ENCODE measurements at places on chromosomes 5 and 9.

DNA sequence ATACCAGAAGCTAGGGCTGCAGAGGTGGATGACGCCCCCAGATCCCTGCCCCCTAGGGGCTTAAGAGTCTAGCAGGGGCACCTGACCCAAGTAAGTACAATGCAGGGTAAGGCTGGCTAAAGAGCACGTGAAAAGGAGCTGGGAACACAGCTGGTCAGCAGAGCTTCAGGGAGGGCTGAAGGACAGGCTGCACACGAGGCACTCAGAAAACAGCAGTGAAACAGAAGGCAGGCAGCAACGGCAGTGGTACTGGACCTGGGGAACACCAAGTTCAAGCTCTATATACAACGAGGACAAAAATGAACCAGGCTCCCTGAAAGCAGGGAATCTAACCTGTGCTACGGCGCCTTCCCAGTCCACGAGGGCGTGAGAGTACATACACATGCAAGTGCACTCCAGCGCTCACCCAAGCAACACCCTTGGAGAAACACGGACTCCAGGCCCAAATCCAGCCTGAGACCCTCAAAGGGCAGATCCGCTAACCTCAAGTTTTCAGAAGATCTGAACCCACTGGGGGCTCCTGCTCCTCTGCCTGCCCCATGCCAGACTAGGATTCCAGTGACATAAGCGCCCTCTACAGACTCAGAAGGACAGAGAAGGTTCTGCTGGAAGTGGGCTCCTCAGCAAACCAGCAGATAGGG, 57.4 kb downstream of the PSMB7 start:
- no peak for DNase-seq

GRCh38 chr5:53785924-53786323, 225.5 kb downstream of the NDUFS4 start:
- DNase-seq: no peak

DNA sequence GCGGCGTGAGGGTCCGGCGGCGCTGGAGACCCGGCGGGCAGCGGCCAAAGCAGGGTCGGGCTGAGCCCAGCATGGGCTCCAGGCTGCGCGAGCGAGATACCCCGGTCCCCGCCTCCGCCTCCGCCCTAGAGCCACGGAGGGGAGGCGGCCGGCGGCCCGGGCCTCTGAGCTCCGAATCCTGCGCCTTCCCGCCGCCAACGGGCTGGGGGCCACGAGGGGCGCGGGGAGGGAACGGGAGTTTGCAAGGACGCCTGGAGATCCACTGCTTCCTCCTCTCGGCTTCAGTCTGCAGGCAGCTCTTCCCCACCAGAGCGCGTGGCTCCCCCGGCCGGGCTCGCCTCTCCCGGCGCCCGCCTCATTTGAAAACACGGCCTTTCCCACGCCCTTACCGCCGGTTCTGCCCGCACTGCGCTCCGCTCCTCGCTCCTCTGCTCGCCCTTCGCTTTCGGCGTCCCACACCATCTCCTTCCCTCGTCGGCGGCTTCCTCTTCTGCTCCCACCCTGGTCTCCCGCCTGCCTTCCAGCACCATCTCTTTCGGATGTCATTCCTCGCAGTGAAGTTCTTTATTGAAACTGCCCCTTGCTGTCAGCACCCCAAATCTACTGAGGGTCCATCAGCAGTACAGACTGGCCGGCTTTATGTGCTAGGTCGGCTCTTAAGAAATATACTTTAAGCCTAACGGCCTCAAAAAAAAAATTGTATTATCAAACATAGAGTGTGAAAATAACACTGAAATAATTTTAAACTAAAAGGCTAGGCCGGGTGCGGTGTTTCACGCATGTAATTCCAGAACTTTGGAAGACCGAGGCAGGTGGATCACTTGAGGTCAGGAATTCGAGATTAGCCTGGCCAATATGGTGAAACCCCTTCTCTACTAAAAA, 105.0 kb upstream of the FAM120A start:
- peak; percentile 66 for DNase-seq

DNA sequence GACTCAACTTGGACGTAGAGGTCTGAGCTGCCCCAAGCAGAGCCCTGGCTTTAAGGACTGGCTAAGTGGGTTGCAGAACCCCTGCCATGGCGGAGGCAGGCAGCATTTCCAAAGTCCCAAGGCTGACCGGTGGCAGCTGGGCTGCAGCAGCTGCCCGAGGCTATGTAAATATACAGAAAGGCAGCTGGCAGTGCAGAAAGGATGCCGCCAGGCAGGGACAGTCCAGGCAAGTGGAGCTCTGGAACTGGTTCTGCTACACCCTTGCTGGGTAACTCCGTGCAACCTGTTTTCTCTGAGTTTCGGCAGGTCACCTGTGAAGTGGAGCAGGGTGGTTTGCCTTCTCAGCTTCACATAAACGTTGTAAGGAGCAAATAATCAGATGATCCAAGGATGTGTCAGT, 46.0 kb downstream of the SHB start:
- DNase-seq: peak; percentile 69

DNA sequence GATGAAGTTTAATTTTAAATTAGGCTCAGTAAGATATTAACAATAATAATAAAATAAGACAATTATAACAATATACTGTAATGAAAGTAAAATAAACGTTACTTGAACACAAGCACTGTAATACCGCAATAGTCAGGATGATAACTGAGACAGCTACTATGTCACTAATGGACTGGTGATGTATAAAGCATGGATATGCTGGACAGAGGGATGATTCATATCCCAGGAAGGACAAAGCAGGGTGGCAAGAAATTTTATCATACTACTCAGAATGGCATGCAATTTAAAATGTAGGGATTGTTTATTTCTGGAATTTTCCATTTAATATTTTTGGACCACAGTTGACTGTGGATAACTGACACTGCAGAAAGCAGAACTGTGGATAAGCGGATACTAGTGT, 196.9 kb downstream of the VPS13A start:
- no peak for DNase-seq

GRCh38 chr9:126973651-126974529, 59.3 kb downstream of the RALGPS1 start:
- DNase-seq: no peak

GRCh38 chr9:13707612-13708576, 428.4 kb upstream of the MPDZ start:
- DNase-seq: no peak

DNA sequence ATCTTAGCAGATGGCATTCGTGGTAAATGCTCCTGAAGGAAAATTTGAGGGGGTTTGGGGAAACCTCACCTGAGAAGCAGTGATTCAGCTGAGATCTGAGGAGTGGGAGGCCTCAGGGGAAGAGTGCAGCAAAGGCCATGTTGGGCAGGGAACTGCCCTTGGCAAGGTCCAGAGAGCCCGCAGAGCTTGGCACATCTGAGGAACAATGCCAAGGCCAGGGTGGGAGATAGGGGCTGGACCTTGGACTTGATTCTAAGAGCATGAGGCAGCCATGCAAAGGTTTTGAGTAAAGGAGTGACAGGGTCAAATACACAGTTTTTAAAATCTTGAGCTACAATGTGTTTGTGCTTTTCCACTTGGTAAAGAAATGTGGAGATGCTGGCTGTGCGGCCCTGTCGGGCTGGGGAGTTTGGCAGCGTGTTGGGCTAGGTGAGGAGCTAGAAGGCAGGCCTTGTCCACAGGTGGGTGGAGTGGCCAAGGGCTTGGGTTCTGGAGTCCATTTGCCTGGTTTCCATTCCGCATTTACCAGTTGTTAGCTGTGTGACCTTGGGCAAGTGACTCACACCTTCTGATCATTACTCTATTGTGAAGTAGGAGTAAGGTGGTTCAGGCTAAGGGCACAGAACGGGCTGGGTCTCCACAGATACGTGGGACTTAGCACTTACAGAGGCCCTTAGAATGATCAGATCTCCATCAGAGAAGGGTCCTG, 6.1 kb downstream of the TBC1D13 start:
- DNase-seq: no peak

DNA sequence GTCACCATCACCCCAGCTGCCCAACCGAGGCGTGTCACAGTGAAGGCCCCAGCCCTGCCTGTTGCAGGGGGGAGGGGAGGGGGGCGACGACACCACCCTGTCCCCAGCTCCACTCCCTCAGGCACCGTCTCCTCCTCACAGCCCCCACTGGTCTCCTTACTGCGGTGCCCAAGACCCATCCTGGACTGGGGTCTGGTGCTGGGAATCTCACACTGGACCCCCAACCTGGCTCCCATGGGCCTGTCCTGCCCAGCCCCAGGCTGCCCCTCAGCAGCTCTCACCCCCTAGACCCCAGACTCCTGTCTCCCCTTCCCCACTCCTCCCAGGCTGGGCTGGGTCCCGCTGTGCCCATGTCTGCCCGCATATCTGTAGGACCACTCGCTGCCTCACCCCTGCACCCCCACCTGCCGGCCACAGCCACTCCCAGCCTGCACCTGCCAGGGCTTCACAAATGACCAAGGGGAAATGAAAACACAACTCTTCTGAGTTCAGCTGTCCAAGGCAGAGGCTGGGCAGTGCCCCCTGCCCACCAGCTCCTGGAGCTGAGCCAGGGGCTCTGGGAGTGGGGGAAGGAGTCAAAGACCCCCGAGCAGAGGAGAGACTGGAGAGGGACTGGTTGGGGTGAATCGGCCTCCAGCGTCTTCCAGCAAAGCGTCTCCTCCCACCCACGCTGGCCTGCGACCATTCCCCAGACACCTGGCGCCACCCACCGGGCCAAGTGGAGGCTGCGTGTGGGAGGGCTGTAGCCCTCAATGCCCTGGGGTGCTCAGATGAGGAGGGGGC, 32.6 kb upstream of the EGFL7 start:
- DNase-seq: peak; percentile 80

DNA sequence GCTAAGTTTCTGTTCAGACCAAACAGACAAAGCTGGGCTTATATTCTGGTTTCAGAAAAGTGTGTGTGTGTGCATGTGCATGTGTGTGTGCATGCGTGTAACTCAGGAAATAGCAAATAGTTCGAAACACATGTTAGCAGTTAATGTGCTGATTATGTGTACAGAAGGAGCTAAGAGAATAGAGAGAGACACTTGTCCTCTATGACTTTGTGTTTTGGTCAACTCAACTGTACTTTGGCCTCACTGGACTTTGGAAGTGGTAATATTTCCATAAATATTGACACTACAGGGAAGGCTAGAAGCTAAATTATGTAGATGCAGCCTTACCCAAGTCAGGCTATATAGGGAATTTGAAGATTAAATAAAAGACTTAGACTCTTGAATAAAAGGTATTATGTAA, 155.5 kb downstream of the RAB3C start:
- no peak for DNase-seq

DNA sequence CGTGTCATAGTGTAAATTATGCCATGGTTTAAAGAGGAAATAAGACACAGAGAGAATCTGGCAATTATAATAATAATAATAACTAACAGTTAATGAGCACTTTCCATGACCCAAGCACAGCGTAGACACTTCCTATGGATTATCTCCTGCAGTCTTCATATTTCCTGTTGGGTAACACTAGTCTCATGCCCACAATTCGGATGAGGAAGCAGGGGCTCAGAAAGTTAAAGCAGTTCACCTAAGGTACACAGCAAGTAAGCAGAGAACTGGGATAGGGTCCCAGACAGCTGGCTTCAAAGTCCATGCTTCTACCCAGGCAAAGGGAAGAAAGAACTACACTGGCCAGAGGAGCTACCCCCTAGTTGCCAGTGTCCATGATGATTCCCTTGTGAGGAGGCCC, 27.9 kb upstream of the TGFBI start:
- DNase-seq: no peak

- no peak for DNase-seq
Measured at GRCh38 chr9:33435821-33436277, 11.5 kb downstream of the AQP3 start.

- no peak for DNase-seq
Measured at GRCh38 chr9:123615381-123615780, 259.4 kb downstream of the CRB2 start.

- DNase-seq: no peak
Measured at GRCh38 chr5:122494109-122494508, 182.1 kb downstream of the SNCAIP start.

GRCh38 chr5:133992429-133993155, 12.2 kb downstream of the VDAC1 start:
- DNase-seq: no peak

DNA sequence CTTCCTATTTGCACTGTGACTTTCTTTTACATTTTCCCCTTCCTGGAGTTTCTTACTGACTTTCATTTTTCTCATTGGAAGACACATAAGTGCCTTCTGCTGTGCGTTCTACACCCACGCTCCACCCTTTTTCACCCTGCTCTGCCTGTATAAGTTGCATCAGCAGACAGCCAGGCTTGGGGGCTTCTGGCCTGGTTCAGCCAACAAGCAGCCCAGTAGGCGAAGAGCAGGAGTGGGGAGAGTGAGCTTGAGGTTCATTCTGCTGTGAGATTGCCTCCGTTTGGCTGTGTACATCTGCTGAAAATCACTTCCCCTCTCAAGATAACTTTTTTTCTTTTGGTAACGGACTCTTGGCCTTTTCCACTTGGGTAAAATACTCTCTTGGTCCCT, 38.4 kb downstream of the RASGRF2 start:
- DNase-seq: no peak

DNA sequence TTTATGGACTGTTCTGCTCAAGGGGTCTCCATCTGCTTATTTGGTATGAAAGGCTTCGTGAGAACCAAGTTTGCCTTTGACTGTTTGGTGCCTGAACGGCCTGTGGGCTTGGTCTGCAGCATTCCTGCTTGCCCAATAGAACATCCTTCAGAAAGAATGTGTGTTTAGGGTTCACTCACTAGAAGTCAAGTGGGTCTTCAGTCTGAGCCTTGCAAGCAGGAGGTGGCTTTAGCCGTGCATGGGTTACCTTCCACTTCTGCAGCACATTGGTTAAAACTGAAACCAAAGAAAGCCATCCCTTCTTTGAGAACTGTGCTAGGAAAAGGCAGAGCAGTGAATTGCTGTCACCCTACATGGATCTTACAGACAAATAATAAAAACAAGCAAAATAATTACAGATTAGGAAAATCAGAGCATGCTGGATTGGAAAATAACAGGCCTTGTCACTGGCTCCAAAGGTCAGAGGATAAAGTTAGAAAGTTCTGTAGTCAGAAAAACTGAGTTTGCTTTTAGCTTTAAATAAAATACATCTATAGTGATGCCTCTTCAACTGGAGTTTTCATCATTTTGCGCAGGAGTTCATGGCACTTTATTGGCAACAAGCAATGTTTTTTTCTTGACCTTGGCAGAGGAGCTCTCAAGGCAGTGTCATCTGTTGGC, 16.6 kb downstream of the WWC1 start:
- DNase-seq: no peak

DNA sequence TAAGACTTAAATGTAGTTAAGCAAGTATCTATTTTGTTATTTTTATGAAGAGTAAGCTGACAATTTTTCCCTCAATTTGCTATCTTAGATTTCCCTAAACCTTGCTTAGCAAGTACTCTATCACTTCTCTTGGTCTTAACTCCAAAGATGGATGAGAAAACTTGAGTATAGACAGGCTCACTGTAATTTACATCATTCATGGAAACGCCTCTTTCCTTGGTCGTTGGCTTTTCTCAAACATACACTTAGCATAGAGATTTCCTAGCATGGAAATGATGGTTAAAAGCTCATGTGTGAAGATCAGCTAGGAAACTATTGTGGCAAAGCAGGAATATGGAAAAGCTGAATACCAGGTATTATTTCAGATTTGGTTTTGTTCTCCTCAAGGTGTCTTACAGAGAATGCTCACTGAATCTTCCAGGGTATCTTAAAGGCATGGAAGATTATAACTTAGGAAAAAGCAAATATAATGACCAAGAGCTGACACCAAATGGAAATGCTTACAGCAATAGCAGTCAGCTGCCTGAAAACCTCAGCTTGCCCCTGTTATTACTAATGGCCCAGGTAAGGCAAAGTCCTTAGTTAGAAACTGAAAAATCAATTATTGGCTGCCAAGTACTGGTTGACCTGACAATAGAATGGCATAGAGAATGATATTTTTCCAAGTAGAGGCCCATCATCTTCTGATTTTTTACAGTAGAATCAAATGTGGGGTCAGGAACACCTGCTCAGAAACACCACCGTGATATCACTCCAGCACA, 84.8 kb downstream of the SEMA5A start:
- no peak for DNase-seq
